Subcutaneous preadipocyte (primary cell): ENCODE measurements at places on chromosomes 5 and 9. TPM values are rescaled to one million over a fixed set of nuclear protein-coding genes. Genes with fewer than 3 reads are reported as not detected.

Gene SLCO4C1
- under 0.01 and 0.20 TPM in 2 replicates for total RNA-seq

Gene OCLN
- total RNA-seq = 5.5 and 7.3 TPM in 2 replicates

Gene EGR1
- 0.73 and 2.3 TPM in 2 replicates for total RNA-seq

Gene NRG2
- total RNA-seq = 1.1 and 2.0 TPM in 2 replicates

Gene ARHGEF39
- 1.5 and 5.5 TPM in 2 replicates for total RNA-seq

Gene SYNPO
- total RNA-seq = 0.98 and 1.5 TPM in 2 replicates

Gene ANKRD34B
- total RNA-seq = not detected in 2 replicates

Gene DBH
- total RNA-seq = not detected in 2 replicates

Gene ANKRD31
- total RNA-seq = under 0.01 and 0.20 TPM in 2 replicates

Gene WHRN
- total RNA-seq = 0.73 and 0.78 TPM in 2 replicates

Gene YTHDC2
- total RNA-seq = 21.7 and 24.8 TPM in 2 replicates
